ENCODE measurements at places on chromosomes 12 and 14.

DNA sequence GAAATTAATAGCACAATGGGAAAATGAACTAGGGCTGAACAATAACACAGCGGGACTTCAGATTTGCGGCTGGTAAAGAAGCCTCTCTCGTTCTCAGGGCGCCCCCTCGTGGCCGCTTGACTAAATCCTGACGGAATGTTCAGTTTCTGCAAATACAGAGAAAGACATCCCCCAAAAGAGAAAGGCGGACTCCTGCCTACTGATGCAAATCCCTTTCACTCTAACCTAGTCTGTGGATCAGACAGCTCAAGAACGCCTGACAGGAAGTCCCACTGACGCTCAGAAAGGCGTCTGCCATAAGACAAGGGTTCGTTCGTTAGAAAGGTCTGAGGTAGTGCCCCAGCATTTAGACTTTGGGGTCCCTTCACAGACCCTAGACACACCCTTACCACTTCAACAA lies 2.5 kb downstream of the NUAK1 start:
- peak; percentile 66 for DNase-seq

DNA sequence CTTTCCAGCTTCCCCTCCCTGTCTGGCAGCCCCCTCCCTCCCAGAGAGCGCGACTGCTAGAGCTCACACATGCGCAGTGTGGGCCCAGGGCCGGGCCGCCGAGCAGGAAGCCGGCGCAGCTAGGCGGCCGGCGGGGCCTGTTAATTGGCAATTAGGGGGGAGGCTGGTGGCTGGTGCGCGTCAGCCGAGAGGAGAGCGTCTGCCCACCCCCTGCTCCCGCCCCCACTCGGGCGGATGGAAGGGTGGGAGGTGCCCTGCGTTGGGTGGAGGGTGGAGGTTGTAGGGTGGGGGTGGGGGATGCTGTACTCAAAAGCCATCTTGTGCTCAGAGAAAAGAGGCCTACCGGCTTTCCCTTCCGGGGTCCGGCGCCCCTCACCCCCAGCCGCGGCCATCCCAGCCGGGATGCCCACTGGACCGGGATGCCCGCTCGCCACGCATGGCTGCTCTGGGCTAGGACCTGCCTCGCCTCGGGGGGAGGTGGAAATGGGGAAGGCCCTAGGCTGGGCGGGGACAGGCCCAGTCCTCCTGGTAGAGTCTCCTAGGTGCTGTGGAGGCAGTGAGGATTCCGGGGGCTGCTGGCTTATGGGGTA lies 9.2 kb downstream of the HOXC8 start:
- peak; percentile 93 for DNase-seq

- no peak for DNase-seq
Observed at GRCh38 chr14:100393362-100393761, 70.2 kb downstream of the SLC25A47 start.

DNA sequence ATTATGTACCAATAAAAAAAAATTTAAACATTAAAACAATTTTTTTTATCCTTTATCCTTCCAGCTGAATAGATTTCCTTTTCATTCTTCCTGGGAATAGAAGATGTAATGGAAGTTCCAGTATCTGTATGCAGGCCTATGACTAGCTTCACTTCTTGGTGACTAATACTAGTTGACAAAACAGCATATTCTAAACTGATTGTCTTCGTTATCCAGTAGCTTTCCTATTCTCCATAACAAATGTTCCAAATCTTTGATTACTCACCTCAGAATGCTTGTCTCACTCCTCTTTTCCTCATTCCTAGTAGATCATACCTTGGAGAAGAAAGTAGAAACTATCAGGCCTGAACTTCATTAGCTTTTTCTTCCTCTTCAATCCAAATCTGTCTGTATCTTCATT lies 70.7 kb downstream of the PLEKHA5 start:
- DNase-seq, result no peak

DNA sequence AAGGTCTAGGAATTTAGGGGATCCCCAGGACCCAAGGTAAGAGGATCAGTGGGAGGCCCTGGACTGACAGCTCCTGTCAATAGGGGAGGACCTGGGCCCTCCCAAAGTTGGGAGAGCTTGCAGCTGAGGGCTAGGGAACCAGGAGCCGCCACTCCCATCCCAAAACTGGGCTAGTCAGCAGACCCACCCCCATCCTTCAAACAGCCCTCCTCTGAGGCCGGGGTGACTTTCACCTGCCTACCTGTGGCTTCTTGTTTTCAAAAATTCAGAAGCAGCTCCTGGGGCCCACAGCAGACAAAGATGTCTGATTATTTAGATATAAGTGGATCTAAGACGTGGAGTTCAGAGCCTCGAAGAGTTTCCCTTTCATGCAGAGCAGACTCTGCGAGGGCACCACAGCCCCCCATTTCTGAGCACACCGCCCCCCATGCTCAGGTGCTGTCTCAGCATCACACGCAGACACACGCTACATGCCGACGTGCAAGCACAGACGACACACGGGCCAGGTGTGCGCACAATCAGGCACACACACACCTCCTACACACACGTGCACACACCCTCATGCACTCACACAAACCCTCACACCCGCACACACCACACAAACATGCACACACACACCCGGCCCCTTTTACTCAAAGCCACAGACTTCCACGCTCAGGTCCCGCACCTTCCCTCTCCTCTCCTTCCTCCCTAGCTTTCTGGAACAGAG lies 21.9 kb downstream of the DIO3 start:
- no peak for DNase-seq

Measured in SW 1271 (cell line).